ENCODE measurements at places on chromosomes 4 and X.

GRCh38 chr4:87120411-87121162 lies 99.8 kb downstream of the KLHL8 start:
- DNase-seq: no peak

DNA sequence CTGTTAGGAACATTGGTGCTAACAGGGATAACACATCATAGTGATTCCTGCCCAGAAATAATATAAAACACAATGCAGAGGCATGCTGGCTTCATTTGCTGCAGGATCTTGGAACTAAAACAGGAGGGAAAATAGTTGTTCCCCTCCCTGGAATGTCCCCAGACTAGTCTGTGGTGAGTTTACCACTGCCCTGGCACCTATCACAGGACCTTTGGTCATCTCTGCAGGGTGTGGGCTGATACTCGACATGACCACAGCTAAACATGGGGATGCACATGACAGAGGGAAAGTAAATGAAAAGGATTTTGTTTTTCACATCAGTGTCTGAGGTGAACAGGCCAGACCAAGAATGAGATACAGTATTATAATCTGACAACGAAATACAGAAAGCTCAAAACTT lies 160.2 kb upstream of the DKK2 start:
- DNase-seq: no peak

- no peak for DNase-seq
Measured at GRCh38 chr4:137510557-137511265, 21.6 kb downstream of the PCDH18 start.

DNA sequence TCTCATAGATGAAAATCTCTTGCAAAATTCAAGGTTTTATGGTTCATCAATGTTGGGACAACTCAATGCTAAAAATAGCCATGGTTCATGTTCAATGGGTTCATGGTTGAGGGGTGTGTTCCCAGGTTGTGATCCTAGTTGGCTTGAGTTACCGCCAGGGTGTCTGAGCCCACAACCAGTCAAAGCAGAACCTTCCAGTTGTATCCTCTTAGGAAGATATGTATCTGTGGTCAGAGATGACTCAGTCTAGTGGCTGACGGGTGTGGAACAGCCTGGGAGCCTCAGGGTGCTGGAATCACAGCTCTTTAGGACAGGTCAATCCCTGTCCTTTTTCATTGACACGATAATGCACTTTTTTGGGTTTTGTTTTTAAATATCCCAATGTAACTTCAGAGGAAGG lies 192.3 kb upstream of the NR3C2 start:
- no peak for DNase-seq

DNA sequence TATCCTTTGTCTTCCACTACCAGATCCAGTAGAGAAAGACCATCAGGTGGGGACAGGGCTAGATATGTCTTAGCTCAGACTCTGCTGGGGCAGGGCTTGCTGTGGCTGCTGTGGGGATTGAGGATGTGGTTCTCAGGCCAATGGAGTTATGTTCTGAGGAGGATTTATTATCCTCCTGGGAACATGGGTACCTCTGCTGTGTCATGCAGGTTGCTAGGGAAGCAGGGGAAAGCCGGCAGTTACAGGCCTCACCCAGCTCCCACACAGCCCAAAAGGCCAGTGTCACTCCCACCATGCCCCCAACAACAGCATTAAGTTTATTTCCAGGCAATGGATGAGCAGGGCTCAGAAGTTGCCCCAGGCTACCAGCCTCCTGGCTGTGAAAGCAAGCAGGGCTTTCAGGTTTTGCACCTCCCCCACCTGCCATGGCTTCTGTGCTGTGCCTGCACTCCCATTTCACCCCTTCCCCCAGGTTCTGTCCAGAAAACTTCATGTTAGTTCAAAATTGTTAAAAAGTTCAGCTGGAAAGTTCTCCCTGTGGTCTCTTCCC lies 879.9 kb downstream of the ARAP2 start:
- no peak for DNase-seq

GRCh38 chr4:128354205-128354821 lies 66.7 kb upstream of the PGRMC2 start:
- no peak for DNase-seq

GRCh38 chr4:15201782-15202181 lies 199.5 kb downstream of the CPEB2 start:
- DNase-seq: no peak

DNA sequence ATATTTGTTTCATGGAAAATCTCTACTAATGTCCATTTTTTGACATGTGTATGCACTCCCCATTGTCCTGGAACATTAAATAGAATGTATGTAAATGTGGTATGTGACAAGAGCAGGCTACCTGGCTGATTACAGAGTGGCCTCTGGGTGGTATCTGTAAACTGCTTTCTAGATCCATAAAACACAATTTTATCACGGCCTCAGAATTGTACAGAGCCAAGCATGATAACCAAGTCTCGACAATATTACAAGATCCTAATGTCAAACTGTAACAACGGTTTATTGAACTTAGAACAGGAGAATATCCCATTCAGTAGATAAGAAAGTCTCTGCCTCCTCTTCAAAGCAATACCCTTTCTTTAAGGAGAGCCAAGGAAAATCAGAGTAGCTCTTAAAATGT lies 212.4 kb downstream of the PCDH7 start:
- DNase-seq: no peak

DNA sequence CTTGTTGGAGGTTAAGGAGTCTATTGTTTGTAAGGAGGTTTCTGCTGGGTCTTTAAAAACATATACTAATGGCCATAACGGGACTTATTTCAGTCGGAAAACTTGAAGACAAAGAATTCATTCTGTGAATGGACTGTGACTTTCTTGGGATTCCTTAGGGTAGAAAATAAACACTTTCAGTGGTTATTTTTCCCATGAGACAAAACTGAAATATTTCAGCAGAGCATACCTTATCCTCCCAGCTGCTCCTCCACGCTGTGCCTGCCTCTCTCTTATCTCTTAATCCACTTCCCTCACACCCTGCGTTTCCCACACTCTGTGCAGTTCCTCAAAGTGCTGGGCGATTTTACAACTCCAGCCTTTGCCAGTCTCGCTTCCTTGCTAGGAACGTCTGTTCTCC lies 47.1 kb upstream of the SORBS2 start:
- no peak for DNase-seq

DNA sequence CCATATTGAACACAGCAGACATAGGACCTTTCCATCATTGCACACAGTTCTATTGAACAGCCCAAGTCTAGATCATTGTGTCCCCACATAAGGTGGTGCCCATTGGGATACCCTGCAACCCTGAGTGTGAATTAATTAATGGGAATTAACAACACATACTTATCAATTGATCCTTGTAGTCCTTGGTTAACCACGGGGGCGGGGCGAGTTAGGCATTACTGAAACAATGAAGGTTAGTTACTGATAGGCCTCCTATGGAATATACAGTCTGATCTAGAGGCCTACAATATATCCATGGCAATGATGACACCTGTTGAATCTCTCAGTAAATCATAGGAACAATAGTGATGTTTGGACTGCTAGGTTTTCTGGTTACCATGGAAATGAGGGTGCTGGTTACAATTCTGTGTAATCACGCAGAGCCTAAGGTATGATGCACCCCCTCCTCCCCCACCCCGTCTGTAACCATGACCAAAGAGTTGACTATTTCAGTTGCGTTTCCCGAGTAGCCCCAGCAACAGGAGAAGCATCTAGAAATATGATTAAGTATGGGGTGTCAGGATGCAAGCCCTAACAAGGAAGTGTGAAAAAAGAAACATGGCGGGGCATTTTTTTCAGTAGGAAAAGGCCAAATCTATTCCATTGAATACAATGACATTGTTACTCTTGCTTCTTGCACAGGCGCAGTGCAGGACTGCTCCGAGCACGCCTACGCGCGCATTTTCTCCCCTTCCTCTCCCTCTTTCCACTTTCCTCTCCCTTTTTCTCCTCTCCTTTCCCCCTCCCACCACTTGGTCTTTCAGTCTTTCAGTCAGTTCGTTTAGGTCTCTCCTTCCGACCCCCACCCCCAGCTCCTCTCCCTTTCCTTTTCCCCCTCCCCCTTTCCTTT lies 677 bp upstream of the NONO start:
- DNase-seq: peak; percentile 39

DNA sequence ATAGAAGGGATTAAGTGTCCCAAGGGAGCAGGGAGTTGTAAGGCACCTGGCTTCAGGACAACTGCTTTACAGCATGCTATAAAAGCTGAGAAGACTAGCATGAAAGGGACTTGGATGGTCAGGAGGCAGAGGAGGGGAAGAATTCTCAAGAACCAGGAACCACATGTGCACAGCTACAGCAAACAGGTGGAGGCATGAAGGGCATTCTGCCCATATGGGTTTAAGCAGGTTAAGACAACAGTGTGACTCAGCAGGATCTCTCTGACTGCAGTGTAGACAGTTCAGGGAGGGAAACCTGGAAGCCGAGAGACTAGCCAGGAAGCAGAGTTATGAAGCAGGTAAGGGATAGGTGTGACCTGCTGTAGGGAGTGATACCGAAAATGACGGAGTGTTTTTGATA lies 117.0 kb downstream of the DHRSX start:
- DNase-seq: no peak

GRCh38 chr4:21888195-21888976 lies 60.2 kb downstream of the KCNIP4 start:
- DNase-seq: no peak

GRCh38 chr4:125808570-125808969 lies 493.8 kb downstream of the FAT4 start:
- DNase-seq: no peak

GRCh38 chrX:46404774-46405173 lies 140.4 kb downstream of the ZNF674 start:
- no peak for DNase-seq

DNA sequence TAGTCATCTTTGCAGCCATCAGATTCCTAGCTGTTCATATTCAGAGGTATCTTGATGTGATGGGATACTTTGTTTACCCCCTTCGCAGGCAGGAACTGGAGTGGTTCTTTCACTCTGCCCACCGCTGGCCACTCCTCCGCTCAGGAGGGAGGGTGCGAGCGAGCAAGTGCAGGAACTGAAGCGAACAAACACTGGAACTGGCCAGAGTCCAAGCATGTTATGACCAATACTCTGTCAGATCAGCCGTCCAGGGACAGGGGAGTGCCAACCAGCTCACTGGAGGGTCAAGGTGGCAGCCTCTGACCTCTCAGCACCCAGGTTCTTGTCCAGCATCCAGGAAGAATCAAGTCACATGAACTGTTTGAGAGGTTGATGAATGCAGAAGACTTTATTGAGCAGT lies 18.0 kb upstream of the MANBA start:
- no peak for DNase-seq

DNA sequence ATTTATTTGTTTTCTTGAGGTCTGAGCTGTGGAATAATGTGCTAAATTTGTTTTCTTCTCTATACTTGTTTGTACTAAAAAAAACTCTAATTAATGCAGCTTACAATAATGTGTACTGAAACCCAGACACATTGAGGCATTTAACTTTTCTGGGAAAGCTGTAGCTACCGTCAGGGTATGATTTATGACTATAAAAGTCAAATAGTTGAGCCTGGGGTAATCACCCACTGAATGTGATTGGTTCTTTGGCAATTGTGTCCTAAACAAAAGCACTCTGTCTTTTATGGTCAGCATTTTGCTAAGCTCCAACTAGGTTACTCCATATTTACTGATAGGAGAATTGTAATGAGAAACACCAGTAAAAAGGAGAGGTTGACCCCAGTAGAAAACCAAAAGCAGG lies 65.9 kb upstream of the CBLL2 start:
- DNase-seq: no peak

Measured in stimulated activated CD4-positive, alpha-beta T cell treated with anti-CD3 and anti-CD28 coated beads, Interleukin-4, amount 100 ng/mL, for 1 hour (primary cell).